ENCODE measurements at places on chromosomes 3 and 15.

- DNase-seq = no peak
These were observed 29.4 kb upstream of the LDHAL6B start for GRCh38 chr15:59177317-59177660.

- DNase-seq = no peak
These were observed 9.6 kb downstream of the CCNDBP1 start for GRCh38 chr15:43194795-43195194.

DNA sequence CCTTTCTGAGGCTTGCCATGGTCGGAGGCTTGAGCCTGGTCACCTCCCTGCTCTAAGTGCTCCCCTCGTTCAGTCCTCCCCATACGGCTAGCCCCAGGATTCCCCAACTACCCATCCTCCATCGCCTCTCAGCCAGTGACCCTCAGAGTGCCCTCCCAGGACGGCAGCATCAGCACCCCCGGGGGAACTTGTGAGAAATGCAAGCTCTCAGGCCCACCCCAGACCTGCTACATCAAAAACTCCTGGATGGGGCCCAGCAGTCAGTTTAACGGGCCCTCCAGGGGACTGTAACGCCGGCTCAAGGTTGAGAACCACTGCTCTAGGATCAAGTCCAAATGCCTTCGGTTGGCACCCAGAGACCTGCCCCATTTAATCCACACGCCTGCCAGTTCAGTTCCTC is 6.9 kb downstream of the ADAMTS17 start:
- peak; percentile 47 for DNase-seq

GRCh38 chr3:48504051-48504946 is at the start of gene SHISA5:
TSS of gene SHISA5 (minus strand) at chr3:48504174. CDS start at chr3:48504094, 80 bp downstream.
- no peak for DNase-seq

DNA sequence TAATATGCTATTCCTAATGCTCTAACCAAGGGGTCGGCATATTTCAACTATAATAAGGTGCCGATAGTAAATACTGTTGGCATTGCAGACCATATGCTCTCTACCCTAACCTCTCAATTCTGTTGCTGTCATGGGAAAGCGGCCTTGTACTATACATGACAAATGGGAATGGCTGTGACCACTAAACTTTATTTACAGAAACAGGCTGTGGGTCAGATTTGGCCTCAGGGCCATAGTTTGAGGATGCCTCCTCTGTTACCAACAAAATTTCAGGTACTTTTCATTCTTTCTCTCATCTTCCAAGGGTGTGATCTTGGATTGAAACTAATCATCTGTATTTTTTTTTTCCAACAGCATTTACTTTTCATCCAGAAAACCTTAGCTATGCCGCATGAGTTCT is 242.0 kb downstream of the MAGI1 start:
- DNase-seq = no peak

GRCh38 chr3:12557473-12558100 is 700 bp downstream of the MKRN2 start:
- no peak for DNase-seq

DNA sequence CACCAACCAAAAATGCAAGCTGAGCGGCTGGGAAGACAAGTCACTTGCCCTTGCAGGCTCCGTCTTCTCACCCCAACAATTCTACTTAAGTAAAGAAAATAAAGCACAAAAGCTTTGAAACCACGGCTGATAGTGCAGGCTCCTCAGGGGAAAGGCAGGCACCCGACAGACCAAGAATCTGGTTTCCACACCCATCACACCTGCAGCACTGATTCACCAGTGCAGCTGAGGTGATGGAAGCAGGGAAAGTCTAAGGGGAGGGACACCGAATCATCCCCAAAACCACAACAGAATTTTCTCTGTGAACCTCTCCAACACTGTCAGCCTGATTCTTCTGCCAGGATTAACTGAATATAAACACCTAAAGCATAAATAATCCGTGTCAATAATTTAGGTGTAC is 62.0 kb upstream of the NSMCE3 start:
- DNase-seq = peak; percentile 7

DNA sequence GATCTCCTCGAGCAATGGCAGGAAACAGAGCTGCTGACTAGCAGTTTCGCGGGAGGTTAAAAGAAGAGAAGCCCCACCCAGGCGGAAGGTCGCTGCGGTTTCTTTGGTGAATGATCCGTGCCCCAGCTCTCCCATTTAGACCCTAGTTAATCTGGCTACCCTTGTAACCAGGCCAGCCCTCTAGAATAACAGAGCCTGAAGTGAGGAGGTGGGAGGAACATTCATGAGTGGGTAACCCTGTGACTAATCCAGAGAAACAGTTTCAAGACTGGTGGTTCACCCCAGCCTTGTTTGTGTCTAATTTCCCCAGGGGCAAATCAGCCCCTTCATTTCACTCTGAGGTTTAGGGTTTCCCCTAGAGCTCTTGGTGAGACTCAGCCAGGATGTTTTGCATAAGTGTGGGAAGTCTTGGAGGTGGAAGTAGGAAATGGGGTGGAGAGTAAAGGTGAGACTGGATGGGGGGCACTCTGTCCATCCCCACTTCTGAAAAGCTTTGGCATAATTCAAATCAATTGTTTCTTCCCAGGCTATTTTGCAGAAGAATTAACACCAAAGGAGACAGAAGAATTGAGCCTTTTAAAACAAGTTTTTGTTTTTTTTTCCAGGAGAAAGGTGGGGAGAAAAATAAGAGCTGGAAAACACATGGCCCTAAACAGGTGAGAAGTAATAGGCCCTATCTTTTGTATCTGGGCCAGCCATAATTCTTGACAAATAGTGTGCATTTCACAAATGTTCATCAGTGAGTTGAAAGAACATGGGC is 303.1 kb downstream of the RPLP1 start:
- DNase-seq = peak; percentile 81

- no peak for DNase-seq
These were observed 12.9 kb downstream of the BHLHE40 start for GRCh38 chr3:4992118-4992517.

GRCh38 chr3:14319654-14320182 is 82.7 kb upstream of the SLC6A6 start:
- peak; percentile 16 for DNase-seq

DNA sequence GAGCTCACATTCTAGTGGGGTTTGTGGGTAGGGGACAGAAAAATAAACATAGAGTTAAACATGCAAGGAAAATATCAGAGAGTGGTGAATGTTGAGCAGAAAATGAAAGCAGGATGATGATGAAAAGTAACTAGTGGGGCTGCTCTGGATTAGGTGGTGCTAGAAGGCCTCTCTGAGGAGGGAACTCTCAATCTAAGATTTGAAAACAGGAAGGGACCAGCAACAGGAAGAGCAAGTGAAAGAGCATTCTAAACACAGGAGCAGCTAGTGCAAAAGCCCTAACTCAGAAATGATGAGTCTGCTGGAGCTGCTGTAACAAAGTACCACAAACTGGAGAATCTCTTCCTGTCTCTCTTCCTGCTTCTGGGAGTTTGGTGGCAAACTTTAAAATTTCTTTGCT is 468.6 kb upstream of the AGTR1 start:
- no peak for DNase-seq

GRCh38 chr15:60362321-60363086 is 35.3 kb downstream of the ANXA2 start:
- DNase-seq = no peak

GRCh38 chr3:138349926-138350665 is 1.7 kb downstream of the MRAS start:
- DNase-seq = no peak

DNA sequence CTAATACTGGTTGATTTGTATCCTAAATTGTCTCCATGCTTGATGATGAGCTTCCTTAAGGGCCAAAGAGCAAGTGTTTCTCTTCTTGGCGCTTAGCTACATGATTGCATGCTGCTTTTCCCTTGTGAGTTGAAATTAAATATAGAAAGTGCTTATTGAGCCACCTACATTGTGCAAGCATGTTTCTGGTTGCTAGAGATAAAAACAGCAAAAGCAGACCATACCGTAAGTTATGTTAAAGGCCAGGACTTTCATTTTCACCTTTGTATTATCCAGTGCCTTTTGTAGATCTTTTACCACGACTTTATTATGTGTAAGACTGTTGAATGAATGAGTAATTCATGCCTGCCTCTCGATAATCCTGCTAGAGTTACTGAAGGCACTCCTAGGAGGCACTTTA is 41.9 kb upstream of the CCNB2 start:
- DNase-seq = no peak

DNA sequence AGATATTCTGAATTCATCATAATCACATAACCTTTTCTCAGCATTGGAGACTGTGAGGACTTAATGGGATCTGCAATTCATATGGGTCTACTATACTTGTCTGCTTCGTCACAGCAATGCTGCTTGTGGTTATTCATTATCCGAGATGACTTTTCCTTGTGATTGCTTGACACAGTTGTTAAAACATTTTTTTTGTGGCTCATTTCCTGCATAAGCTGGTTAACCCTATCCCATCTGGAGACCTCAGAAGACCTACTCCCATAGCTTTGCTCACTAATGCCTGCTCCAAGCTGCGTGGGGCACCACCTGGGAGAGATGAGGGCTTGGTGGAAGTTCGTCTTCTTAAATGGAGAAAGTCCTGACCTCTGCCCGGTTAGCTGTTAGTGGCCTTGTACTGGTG is 360.8 kb downstream of the CHST2 start:
- DNase-seq = no peak

DNA sequence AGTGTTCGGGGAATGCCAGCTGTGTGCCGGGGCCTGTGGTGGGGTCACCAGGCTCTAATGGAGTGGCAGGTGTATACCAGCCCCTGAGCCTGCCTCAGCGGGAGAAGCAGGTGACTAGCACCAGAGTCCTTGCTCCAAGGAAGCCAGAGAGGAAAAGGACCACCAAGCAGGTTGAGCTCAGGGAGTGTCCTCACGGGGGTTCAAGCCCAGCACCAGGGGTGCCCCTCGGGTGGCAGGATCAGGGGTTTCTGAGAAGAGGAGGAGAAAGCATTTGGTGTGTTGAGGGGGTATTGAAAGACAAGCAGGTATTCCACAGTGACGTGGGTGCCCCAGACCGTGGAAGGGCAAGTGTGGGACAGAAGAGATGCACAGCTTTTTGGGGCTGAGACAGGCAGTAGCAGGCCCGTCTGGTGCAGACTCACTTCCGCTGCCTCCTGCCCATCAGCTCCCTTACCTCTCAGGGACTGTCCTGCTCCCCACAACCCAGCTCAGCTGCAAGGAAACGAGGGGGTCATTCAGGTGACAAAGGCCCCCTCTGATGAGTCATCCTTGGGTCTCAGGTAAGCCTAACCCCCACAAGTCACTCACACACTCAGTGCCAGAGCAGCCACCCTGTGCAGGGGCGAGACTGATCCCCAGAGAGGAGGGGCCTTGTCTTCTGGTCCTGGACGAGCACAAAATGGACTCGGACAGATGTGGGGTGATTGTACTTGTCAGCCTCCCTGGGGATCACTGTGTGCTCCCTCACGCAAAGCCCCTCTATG is 21.4 kb upstream of the POC1A start:
- no peak for DNase-seq

DNA sequence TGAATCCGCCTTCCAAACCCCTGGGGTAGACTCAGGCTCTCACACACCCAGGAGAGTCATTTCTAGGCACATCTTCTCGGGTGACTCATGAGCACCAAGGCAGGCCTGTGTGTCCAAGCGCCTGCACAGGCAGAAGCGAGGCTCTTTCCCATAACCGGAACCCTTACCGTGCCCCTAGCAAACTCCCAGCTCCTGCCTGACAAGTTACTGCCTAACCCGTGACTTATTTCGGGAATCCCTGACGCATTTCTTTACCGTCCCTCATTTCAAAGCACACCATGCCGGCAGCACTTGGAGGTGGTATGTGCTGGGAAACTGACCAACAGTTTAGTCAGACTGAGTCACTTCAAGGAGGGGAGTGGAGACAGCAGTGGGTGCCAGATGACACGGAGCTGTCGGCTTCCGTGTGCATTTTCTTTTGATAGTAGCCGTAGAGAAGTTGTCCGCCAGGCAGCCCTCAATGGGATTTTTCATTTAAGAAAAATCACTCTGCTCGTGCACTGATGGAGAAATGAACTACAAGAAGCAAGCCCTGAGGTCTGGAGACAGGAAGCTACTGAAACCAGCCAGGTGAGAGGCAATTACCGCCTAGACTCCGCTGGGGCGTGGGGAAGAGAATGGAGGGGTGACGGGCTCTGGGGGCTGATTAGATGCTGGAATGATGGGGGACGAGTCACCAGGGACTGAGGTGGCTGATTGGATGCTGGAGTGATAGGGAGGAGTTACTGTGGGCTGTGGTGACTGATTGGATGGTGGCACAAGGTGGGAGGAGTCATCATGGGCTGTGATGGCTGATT is 17.3 kb upstream of the HRH1 start:
- DNase-seq = no peak

DNA sequence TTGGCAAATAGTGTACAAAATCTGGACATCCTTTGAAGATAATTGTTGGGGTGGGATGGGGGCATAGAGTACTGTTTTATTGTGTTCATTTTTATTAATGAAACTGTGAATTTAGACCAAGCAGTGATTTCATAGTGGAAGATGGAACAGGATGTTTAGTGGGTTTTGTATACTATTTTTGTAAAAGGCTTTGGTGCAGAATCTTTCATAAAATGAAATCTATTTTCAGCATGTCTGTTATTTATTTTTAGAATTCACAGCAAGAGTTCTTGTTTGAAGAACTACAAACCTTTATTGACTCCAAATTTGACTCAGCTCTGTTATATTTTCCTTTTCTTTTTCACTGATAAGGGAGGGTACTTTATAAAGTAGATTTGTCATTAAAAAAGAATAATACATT is 145.4 kb downstream of the AKAP13 start:
- DNase-seq = no peak

DNA sequence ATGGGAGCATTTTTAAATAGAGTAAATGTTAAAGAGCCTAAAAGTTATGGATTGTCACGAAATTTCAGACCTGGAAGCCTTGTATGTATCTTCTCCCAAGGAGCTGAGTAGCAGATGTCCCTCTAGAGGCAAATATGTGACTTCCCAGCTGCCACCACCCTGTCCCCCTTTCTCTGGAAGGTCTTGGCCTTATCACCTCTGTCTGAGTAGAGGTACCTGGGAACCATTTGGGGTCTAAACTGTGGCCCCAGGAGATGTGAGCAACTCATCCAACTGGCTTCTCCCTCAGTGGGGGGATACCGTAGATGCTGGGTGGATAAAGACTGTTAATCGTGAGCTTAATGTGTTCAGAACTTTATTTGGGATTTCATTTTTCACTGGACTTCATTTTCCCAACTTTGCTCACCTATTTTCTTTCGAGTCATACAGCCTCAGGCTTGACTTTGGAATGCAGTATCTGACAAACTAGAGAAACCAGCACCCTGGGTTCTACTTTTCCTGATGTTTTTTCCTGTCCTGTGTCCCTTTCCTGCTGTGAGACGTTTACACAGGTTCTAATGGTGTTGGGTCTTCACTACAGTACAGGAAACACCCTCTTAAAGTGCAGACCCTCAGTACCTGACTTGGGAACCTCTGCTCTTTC is 53.3 kb upstream of the CCR4 start:
- no peak for DNase-seq

GRCh38 chr3:39378088-39378487 is 5.1 kb upstream of the SLC25A38 start:
- no peak for DNase-seq

- DNase-seq = no peak
These were observed 120.5 kb upstream of the CGNL1 start for GRCh38 chr15:57255751-57256341.
